ENCODE measurements at places on chromosomes 1 and 21.

DNA sequence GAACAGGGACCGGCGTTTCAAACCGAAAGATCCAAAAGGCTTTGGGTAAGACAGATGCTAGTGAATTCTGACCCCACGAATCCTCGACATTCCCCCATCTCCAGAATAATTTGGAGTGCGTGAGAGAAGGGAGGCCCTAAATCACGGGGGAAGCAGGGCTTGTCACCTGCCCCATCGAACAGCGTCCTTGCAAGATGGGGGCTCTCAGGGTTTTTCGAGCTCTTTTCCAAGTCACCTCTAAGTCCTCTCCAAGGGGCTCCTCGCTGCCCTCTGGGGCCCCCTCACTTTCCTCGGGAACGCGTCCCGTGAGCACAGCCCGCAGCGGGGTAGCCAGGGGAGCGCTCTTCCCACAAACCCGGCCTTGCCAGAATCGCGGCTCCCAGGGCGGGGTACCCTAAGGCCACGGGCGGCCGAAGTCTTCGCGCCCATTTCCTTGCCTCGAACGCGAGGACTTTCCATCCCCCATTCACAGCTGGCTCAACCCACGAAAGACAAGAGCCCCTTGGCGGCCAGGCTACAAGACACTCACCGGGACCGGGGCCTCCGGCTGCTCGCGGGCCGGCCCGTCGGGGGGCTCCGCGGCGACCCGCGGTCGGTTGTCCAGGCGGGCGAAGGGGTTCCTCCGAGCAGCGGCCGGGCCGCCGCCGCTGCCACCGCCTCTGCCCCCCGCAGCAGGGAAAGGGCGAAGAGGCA is 546 bp downstream of the DONSON start:
- DNase-seq = no peak

GRCh38 chr21:43299441-43300277 is 127.3 kb downstream of the SIK1 start:
- DNase-seq = no peak

- DNase-seq = no peak
Measured at GRCh38 chr1:69321311-69321710, 246.4 kb upstream of the LRRC7 start.

DNA sequence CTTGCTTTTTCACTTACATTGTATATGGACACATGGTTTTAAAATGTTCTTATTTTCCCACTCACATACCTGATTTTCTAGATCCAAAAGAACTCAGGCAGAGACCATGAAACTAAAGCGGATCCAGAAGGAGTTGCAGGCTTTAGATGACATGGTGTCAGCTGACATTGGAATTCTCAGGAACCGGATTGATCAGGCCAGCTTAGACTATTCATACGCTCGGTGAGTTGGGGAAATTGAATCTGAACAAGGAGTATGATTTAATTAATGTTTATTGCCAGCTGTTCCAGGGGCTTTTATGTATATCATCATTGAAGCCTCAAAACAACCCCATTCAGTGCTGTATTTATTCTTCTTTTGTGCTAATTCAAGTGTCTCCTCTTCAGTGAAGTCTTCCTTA is 12.7 kb downstream of the GORAB start:
- DNase-seq = no peak

DNA sequence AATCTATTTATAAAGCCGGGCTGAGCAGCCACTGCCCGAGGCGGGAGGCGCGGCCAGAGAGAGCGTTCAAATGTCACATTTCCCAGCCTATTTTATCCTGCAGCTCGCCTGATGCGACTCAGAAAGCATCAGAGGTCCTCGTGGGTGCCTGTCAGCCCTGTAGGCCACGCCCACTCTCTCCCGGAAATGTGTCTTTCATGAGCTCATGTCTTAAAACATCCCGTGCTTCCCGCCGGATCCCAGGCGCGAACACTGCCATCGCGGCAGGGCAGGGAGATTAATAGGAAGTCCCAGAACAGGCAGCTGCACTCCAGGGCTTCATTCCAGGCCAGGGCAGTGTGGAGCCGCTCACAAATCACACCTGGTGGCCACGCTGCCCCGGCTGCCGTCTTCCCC is 117.5 kb downstream of the PRDM16 start:
- DNase-seq = no peak

DNA sequence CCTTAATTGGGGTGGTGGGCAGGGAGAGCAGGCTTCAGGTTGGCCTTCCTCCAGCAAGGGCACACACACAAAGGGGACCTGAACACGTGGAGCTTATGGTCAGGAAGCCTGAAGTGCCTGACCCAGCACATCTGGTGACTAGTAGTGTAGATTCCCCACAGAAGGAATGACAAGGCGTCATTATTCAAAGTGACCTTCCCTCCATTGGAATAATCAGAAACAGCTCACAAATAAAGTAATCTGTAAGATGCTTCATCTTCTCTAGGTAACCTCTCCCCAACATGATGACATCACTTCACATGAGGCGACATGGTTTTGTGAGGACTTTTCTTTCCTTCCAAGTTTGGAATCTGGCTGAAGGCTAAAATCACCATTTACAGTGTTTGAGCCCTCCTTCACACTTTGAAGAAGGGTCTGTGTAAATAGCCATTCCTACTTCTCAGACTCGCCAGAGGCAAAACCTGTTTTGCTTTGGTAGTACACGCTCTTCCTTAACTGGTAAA is 32.8 kb upstream of the ERG start:
- DNase-seq = no peak

DNA sequence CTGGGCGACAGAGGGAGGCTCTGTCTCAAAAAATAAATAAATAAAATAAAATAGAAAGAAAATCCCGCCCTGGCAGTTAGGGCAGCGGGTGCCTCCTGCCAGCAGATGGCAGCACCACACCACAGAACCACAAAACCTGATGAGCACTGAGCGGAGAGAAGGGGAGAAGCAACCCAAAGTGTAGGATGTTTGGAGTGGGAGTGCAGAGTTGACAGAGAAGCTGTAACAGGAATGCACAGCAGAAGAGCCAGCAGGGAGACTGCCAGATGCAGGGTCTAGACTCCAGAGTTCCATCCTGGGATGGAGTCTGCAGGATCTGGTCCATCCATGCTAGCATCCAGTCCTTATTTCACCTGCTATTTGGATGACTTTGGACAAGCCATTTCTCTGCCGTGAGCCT is 29.7 kb upstream of the KIRREL1 start:
- DNase-seq = peak; percentile 14

DNA sequence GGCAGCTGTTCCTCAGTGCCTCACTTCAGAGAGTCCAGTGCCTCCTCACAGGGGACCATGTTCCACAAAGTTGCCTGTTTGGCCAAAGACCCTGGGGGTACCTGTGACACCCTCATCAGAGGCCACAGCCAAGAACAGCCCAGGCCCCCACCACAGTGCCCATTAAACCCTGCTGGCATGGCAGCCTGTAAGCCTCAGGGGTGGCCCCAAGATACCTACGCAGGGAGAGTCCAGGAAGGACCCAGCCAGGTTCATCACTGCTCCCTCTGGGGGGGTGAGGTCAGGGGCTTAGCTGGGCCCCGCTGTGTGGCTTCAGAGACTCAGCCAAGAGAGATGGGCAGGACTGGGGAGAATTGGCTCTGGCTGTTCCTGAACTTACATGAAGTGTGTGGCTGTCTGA is 19.1 kb upstream of the PRDM16 start:
- DNase-seq = no peak

DNA sequence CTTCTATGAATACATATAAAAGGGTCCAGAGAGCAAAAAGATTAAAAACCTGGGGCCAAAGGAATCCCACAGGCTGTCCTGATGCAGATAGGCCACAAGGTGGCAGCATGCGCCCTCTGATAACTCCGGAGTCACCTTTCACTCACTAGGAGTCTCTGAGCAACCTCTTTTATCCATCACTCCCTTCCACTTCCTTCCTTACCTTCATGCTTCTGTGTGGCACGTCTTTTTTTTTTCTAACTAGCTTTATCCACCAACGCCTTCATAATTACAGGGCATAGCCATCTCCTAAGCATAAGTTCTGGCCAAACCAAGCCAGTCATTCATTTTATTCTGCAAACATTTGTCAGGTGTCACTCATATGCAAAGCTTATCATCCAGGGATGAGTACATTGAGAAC is 3.9 kb upstream of the PGLYRP4 start:
- peak; percentile 13 for DNase-seq

- no peak for DNase-seq
Measured at GRCh38 chr1:88593358-88593757, 90.7 kb upstream of the PKN2 start.

DNA sequence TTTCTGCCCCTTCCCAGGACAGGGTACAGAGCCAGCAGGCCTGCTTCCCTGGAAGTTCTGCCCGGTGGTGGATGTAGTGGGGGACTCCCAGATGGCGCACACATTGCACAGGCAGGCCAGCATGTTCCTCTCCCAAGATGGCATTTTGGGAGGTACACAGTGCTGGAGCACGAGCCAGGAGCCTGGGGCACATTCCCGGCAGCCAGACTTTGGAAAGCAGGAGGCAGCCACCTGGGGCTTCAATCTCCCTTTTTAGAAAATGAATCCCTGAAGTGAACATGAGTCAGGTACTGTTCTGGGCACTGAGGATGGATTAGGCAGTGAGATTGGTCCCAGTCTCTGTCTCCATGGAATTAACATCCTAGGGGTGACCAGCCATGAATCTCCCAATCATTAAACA is 56.9 kb downstream of the RUNX1 start:
- DNase-seq = no peak

GRCh38 chr1:40877698-40878097 is 15.5 kb upstream of the CITED4 start:
- peak; percentile 41 for DNase-seq

GRCh38 chr1:18978706-18979105 is 22.2 kb upstream of the IFFO2 start:
- no peak for DNase-seq

GRCh38 chr1:229836324-229836723 is 210.3 kb downstream of the URB2 start:
- DNase-seq = no peak
